CD8-positive, alpha-beta T cell (primary cell): ENCODE measurements at places on chromosomes 4 and X. TPM values are rescaled to one million over a fixed set of nuclear protein-coding genes. Genes with fewer than 3 reads are reported as not detected.

Gene DRP2
- not detected for total RNA-seq

Gene FGF5
- 0.05 TPM for total RNA-seq

DNA sequence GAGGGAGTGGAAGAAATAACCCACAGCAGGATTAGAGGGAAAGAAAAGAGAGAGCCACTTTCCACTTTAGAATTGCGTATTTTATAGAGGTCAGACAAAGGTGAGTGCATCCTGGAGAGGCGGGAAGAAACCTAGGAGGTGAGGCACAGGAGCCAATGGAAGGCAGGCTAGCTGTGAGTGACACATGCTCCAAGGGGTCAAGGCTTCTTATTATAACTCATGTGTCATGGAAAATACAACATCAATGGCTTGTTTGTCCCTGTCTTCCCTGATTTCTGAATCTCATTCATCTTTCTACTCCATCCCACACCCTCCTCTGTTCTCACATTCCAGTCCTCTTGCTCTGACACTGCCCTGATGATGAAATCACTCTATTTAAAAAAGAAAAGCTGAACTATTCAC lies 14.4 kb downstream of the ANXA3 start:
- no peak for DNase-seq

DNA sequence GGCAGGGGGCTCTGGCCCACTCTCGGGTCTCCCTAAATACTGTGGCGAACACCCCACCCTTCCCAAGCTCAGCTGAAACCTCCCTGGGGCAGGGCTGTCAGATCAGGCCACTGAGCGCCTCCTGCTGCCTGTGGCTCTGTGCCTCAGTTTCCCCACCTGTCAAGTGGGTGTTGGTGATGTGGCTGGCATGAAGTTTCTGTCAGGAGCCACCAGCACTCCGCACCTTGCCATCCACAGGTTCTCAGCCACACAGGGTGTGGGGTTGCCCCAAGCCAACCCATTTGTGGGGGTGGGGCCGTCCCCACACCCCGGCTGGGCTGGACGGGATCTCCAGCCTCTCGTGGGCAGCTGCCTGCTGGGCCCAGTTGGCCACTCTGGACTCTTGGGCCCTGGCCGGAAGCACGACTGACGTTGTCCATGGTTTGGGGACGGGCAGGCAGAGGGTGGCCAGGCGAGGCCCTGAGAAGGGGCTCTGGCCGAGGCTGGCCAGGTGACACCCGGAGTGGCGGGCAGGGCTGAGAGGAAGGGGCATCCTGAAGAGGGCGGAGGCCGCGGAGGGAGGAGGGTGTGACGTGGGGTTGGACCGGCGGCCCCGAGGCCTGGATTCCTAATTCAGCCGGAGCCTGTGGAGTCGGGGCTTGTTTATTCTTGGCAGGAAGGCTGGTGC lies 5.5 kb upstream of the FGFR3 start:
- DNase-seq = no peak

GRCh38 chr4:86762649-86763048 lies 86.5 kb downstream of the SLC10A6 start:
- no peak for DNase-seq

- no peak for DNase-seq
Measured at GRCh38 chrX:16039363-16039762, 84.0 kb upstream of the GRPR start.

Gene TKTL2
- not detected for total RNA-seq

DNA sequence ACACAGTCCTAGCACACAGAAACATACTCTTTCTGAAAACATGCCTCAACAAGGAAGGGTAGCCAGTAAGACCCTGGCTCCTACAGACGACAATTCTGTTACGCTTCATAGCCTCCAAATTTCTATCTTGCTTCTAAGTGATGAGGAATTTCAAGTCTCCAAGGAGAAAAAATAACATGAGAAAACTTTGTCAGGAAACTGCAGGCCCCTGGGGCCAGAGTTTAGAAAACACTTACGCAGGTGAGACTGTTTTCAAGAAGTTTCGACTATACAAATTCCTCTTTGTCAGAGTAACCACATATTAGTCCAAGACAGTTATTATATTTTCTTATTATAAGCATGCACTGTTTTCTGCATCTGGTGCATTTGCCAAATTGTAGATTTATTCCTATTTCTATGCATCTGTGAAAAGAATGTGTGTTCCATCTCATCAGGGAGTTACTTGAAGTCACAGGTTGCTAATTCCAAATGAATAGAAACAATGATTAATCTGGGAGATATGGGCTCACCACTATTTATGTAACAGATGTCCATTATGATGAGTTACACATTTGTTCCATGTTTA lies 30.3 kb upstream of the HCCS start:
- no peak for DNase-seq

Gene VCX
- total RNA-seq = not detected

Gene ETDA
- total RNA-seq = not detected
